RWPE1 (cell line): ENCODE measurements at places on chromosomes 2 and 18.

GRCh38 chr18:54561706-54562267, 29.3 kb upstream of the DYNAP start:
- DNase-seq: no peak

- no peak for DNase-seq
These were observed 12.3 kb downstream of the FASTKD1 start for GRCh38 chr2:169561364-169561763.

GRCh38 chr18:32299484-32299883, 109.6 kb downstream of the MEP1B start:
- DNase-seq: no peak

GRCh38 chr2:68391869-68392268, 26.8 kb downstream of the PLEK start:
- no peak for DNase-seq

DNA sequence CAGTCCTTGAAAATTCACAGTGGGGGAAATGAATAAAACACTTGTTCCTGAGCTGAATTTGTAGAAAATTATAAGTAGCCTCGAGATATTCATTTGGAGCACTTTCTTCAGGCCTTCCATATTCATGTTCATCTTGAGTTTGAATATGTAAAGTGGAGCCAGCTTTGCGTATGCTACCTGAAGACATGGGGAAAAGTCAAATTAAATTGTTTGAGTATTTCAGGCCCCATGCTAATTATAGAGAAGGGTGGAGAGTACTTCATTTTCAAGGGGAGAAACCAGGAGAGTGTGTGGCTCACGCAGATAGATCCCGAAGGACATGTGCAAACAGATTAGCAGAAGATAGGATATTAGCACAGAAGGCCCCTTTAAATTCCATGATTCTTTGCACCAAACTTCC, 7.7 kb downstream of the RPRM start:
- no peak for DNase-seq
